T follicular helper cell (primary cell): ENCODE measurements at places on chromosomes 1 and 21.

DNA sequence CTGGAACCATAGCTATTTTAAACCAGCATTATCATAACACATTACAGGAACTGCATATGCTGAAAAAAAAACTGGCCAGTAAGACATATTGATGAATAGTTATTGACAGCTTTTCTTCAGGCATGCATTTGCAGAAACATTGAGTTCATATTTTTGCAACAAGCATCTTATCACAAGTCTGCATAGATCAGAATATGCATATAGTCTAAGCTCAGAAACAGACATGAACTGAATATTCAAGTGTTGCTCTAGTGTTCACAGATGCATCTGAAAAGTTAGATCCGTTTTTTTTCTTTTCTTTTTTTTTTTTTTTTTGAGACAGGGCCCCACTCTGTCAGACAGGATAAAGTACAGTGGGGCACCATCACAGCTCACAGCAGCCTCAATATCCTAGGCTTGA is 22.8 kb downstream of the PRMT6 start:
- no peak for DNase-seq

- DNase-seq = no peak
Observed at GRCh38 chr1:165840423-165840822, 13.0 kb downstream of the UCK2 start.

- DNase-seq = no peak
Observed at GRCh38 chr21:29181799-29182470, 51.5 kb downstream of the MAP3K7CL start.

- DNase-seq = peak; percentile 90
Observed at GRCh38 chr1:52056163-52056936, at the start of gene BTF3L4. BTF3L4 (plus strand) TSS chr1:52056295; CDS start chr1:52059848, 3,553 bp downstream.

DNA sequence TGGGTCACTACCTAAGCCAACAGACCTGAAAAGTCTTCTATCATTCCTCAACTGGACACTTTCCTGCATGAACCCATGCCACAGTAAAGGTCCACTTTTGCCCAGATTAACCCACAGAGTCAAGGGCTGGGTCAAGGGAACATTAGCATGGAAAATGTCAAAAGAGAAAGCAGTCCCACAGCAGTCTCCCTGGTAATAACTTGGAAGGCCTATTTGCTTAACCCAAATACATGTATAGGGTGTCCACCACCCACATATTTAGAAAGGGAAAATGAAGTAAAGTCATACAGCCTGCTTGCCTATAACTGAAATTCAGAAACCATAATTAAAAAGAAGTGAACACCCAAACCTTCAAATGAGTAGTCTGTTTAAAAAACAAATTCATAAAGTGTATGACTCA is 16.1 kb upstream of the HSD3B1 start:
- DNase-seq = no peak

GRCh38 chr1:103199001-103199400 is 90.7 kb upstream of the COL11A1 start:
- DNase-seq = no peak

- DNase-seq = no peak
Observed at GRCh38 chr1:74674278-74675048, 871 bp upstream of the ERICH3 start.

DNA sequence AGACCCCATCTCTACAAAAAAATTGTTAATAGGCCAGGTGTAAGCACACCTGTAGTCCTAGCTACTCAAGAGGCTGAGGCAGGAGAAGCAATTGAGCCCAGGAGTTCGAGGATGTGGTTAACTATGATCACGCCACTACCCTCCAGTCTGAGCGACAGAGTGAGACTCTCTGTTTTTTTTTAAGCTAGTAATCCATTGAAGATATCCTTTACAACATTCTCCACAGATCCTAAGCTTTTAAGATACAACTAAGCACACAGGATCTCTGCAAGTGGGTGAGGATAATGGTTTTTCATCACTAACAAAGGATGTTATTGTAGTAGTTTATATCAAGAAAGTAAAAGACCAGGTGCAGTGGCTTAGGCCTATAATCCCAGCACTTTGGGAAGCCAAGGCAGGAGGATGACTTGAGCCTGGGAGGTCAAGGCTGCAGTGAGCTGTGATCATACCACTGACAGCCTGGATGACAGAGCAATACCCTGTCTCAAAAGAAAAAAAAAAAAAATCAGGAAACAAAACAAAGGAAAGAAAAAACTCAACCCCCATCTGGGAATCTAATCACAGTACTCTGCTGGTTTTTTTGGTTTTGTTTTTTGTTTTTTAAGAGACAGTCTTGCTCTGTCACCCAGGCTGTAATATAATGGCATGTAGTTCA is 166.1 kb downstream of the RERE start:
- no peak for DNase-seq

GRCh38 chr1:6750490-6750889 is 34.8 kb upstream of the CAMTA1 start:
- no peak for DNase-seq

- no peak for DNase-seq
Observed at GRCh38 chr1:46823151-46823550, 24.3 kb downstream of the CYP4B1 start.

DNA sequence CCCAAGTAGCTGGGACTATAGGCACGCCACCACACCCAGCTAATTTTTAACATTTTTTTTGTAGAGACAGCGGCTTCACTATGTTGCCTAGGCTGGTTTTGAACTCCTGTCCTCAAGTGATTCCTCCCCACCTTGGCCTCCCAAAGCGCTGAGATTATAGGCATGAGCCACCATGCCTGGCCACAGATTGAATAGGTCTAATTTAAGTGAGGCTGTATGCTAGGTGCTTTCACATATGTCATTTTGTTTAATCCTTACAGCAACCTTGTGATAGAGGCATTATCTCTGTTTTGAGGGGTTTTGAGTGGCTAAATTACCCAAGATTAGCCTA is 7.2 kb downstream of the INTS3 start:
- DNase-seq = no peak

GRCh38 chr1:28135371-28136168 is 40.9 kb downstream of the PTAFR start:
- no peak for DNase-seq

GRCh38 chr21:46661642-46662366 is 26.3 kb downstream of the PRMT2 start:
- no peak for DNase-seq

DNA sequence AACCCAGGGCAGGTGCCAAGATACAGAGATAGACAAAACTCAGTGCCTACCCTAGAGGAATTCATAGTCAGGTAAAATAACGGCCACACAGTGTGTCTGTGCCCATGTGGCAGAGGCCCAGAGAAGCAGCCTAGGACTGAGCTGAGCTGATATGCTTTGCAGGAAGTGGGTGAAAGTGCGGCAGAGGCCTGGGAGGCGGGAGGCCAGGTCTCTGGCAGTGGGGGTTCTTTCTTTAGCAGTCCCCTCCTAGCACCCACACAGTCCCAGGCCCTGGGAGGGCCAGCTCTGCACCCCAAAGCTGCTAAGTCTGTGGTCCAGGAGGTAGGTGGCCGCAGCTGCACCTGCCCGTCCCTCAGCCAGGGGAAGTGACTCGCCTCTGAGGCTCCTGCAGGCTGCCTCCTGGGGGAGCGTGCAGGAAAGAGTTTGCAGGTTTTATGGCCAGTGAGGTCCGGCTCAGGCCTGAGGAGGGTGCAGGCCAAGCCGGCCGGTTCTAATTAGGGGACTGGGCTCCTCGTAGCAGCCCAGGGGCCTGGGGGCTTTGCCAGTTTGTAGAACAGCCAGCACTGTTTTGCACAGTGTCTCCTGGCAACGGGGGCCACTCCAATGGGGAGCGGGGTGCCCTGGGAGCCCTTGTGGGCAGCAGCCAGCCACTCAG is 107.9 kb downstream of the SPSB1 start:
- DNase-seq = no peak

GRCh38 chr1:226107471-226108460 is 45.2 kb downstream of the H3-3A start:
- no peak for DNase-seq

- DNase-seq = no peak
Observed at GRCh38 chr1:99218999-99219398, 45.3 kb upstream of the PLPPR4 start.

DNA sequence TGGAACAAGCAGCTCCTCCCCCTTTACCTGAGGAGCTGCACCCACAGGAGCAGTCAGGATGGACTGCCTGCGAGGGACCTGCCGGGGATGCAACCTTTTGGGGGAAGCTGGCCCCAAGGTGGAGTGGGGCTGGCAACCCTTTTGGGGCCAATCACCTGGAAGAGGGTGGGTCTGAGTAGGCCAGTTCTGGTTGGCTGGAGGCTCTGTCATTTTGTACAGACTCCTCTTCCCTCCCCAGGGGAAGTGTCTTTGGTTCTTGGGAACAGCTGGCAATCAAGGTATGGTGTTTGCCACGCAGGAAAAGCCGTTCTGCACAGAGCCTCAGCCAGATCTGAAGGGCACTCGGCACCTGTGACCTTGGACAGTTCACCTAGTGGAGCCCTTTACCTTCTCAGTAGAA is 280 bp upstream of the A3GALT2 start:
- no peak for DNase-seq

DNA sequence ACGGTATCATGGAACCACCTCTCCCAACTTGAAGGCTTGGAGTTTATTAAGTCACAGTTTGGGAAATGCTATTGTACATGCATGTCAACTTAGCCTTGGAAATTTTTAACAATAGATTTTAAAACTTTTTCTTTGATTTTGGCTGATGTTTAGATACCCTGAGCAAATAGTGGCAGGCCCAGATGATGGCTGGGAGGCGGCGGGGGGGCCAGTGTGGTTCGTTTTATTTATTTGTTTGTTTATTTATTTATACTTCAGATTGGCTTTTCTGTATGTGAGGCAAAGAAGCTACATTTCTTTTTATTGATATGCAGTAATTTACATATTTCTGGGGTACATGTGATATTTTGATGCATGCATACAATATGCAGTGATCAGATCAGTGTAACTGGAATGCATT is 82.0 kb downstream of the VWA5B1 start:
- no peak for DNase-seq

DNA sequence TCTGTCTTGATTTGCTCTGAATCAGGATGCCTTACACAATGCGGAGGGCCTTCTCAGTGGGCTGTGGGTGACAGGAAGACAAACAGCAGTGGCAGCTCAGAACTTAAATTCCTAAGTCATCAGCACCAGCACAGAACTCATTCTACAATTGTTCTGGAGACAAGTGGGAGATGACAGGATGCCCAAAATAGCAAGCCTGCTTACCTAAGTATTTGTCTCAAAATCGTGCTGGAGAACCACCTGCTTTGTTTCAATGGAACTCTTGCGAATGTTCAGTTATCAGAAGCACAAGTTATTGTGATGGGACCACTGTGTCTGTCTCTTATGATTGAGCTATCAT is 76.1 kb downstream of the VCAM1 start:
- DNase-seq = no peak
